ENCODE measurements at places on chromosomes 1 and 21.

DNA sequence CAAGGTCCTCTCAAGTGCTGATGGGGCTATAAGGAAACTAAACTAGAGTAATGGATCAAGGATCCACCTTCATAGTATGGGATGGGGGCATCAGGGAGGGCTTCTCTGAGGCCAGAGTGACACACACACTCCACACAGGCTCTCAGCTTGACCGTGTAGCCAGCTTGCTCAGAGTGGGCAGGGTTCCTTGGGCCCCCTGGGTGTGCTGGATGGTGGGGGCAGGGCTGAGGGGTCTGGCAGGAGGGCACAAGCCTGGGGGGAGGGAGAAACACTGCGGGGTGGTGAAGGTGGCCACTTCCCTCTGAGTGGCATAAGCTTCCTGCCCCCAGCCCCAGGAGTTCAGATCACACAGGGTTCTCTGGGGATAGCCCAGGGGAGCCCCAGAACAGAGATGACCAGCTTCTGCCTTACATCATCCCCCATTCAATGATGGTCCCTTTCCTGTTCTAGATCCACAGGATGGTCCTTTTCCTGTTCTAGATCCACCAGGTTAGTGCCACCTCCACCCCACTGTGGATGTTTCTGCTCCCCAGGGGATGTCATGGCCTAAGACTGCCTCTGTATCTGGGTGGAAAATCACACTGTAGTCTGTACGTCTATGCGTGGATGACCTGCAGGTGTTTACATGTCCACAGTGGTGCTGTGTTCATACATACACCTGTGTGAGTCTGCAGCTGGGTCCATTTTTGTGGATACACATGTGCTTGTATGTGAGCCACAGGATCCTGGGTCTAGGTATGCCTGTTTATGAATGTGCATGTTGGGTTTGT lies 525.0 kb downstream of the PTPRU start:
- DNase-seq = no peak

- DNase-seq = no peak
These were observed 21.1 kb downstream of the CD53 start for GRCh38 chr1:110893908-110894490.

- DNase-seq = no peak
These were observed 466.4 kb downstream of the NPHP4 start for GRCh38 chr1:5525597-5526384.

GRCh38 chr1:98323906-98324358 lies 337.6 kb upstream of the SNX7 start:
- DNase-seq = no peak

DNA sequence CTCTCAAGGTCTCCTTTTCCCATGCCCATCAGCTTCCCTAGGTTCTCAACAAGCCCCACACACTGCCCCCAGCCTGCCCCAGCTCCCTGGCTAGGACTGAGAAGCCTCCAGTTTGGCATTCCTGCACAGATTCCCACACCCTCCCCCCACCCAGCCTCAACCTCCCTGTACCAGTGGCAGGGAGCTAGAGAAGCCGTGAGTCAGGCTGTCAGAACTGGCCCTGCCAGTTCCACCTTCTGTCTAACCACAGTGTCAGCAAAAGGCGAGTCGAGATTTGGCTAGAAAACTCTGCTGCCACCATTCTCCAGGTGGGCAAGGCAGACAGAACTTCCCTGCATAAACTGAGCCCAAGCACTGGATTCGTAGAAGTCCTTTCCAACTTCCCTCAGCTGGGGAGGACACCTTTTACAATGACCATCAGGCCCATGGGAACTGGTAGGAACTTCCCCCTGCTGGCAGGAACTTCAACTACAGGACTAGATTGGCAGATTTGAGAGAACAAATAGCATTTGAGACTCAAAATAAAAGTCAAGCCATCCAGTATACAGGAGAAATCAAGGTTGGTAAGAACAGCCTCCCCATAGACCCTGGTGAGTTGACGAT lies 31.0 kb downstream of the TNNT2 start:
- DNase-seq = peak; percentile 28

DNA sequence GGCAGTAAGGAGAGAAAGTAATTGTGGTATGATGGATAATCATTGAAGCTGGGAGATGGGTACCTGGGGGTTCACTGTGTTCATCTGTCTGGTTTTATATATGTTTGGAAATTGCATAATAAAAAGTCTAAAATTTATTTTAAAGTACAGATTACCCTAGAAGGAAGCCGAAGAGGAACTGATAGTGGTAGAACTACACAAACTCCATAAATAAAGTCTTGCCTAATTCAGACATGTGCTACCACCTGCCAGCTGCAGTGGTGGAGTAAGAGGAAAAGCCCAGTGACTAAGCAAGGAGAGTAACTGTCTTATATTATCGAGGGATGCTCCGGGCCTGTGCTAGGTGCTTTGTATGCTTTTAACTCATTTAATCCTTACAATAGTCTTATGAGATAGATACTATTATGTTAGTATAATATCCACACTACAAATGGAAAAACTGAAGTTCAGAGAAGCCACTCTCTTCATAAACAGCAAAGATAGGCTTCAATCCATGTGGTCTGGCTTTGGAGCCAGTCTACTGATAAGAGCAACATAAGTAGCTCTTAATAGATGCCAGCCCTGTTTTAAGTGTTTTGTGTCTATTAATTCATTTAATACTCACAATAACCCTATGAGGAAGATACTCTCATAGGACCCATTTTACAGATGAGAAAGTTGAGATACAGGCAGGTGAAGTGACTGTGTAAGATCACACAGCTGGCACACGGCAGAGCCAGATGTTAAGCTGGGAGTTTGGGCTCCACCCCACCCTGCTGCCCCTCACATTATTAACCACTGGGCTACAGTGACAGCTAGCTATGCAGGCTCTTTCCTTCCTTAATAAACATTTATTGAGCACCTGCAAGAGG lies 56.8 kb upstream of the HNRNPU start:
- DNase-seq = peak; percentile 52

GRCh38 chr1:195981448-195982139 lies 626.6 kb downstream of the KCNT2 start:
- no peak for DNase-seq

- no peak for DNase-seq
These were observed 656.1 kb upstream of the ADGRL4 start for GRCh38 chr1:79662596-79662995.

DNA sequence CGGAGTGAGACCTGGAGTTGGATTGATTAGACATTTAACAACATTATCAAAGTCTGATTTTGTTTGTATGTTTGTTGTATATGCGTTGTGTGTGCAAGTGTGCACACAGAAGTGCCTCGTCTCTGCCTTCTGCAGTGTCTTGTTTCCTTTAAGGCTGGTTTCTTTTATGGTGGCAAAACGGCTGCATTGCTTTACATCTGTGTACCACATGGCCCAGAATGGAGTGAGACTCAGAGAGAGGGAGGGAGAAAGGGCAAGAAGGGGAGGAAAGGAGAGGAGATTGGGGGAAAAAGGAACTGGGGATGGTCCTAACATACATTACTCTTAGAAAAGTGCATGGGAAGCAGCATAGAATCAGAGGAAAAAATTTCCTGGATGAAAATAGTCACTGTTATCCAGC lies 99.7 kb upstream of the WLS start:
- DNase-seq = no peak

- DNase-seq = no peak
These were observed 282 bp upstream of the LYPLAL1 start for GRCh38 chr1:219173434-219173757.

- DNase-seq = no peak
These were observed 47.4 kb downstream of the SLC30A10 start for GRCh38 chr1:219880765-219881457.

- no peak for DNase-seq
These were observed 124.8 kb upstream of the LMO4 start for GRCh38 chr1:87203904-87204303.

- DNase-seq = no peak
These were observed 63.2 kb downstream of the WNT9A start for GRCh38 chr1:227884370-227885134.

DNA sequence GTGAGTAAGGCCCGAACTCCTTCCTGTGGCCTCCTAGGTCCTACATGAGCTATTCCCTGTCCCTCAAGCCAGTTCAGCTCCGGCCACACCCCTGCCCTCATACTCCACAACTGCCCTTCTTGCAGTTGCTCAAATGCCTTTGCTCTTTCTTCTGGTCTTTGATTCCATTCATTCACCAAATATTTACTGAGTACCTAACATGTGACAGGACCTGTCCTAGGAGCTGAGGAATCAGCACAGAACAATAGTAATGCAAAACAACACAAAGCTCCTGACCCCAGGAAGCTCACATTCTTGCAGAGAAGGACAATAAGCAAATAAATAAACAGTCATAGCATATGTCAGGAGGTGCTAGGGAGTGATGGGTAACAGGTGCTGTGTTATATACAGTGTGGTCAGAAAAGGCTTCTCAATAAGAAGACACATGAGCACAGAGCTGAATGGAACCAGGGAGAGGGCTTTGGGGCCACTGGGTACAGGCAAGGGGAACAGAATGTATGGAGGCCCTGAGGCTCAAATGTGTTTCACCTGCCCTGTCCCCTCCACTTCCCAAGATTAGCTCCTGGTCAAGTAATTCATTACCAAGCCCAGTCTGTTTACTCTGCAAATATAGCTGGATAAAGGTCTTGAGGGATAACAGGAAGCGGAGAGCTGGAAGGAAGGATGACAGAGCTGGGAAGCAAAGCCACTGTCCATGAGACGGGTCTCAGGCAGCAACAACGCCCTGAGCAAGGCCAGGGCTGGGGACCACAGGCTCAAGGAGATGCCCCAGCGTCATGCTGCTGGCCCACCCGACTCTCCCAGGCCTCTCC lies 145.1 kb downstream of the CSMD2 start:
- DNase-seq = no peak

DNA sequence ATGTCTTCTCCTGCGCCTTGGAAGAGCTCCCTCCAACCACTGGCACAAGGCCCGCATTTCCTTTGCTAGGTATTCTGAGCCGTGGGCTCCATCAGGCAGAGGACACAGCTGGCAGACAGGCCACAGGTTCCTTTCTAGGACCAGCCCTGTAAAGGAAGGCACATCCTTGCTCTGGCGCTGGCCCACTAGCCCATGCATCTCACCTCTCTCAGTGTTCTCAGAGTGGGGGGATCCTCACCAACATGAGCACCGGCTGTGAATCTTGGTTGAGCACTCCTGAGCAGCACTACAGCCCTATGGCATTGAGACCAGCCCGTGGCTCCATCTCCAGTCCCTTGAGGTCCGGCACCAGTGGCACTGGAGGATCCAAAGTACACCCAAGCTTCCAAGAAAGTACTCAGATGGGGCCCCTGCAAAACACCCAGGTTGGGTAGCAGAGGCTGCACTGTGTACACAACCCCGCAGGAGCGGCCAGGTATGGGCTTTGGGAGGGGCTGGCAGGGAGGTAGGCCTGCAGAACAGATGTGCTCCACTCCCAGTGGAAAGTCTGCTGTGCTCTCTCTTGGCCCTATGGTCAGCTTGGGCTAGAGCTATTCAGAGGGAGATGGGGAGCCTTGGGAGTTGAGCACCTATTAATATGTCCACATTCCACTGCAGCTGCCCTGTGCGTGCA lies 47.1 kb upstream of the PLPPR5 start:
- no peak for DNase-seq

DNA sequence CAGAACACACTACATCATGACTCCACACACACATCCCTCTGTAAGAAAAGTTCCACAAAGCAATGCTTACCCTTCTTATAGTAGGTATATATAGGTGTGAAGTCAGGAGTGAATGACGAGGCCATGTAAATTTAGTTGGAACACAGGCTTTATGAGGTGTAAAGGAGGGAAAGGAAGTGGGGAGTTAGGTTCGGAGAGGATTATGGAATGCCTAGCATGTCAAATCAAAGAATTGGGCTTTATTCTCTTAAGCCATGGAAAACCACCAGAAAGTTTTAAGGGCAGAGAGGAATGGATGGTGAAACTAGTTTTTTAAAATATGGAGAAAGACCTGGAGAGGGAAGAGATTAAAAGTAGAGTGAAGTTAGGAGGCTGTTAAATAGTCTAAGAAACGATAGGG lies 26.3 kb downstream of the TFAP2E start:
- DNase-seq = no peak

DNA sequence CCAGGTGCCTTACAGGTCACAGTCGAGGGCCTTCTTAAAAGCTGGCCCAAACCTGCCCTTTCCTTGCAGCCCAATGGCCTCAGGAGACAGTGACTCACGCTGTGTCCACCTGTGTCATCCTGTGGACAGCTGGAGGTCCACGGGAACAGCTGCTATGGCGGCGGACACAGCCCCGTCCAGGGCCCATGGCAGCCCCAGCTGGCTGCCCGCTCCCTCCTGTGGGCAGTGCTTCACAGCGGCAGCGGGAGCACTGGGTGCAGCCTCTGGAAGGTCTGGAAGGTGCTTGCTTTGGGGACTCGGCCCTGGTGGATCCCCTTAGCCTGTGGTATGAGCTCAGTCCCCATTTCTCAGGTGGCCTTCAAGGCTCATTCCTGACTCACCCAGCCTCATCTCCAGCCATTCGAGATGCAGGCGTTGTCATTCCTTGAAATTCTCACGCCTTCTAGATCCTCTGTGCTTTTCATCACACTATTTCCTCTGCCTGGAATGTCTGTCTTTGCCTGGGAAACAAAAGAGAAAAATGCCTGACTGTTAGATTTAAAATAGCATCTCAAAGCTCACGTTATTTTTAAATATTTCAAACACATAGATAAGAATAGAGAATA lies 86.8 kb downstream of the KIF26B start:
- no peak for DNase-seq

- no peak for DNase-seq
These were observed 4.1 kb downstream of the LRRIQ3 start for GRCh38 chr1:74193908-74194307.

GRCh38 chr1:246159279-246160227 lies 347.5 kb downstream of the SMYD3 start:
- no peak for DNase-seq

- DNase-seq = no peak
These were observed 90.5 kb downstream of the GDAP2 start for GRCh38 chr1:117838911-117839310.

- peak; percentile 86 for DNase-seq
These were observed at the start of gene AKR1A1 for GRCh38 chr1:45550401-45551351. Gene AKR1A1 (plus strand): TSS chr1:45550826. CDS start chr1:45561795, 10,969 bp downstream.

DNA sequence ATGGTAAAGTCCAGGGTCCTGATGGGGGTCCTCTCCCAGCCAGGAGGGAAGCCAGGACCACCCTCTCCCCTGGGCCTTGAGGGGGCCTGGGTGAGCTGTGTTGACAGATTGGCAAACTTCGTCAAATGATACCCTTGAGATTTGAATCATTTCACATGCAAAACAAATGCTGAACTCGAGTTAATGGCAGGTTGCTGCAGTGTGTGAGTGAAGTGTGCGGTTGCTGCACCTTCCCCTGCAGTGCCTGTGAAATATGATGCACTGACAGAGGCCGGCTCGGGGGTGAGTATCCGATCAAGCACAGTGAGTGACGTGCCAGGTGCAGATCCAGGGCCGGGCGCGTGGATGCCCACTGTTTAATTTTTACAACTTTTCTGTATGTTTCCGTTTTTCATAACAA lies 5.7 kb upstream of the KRTAP12-1 start:
- no peak for DNase-seq

- no peak for DNase-seq
These were observed 2.6 kb downstream of the PTAFR start for GRCh38 chr1:28173980-28174297.

DNA sequence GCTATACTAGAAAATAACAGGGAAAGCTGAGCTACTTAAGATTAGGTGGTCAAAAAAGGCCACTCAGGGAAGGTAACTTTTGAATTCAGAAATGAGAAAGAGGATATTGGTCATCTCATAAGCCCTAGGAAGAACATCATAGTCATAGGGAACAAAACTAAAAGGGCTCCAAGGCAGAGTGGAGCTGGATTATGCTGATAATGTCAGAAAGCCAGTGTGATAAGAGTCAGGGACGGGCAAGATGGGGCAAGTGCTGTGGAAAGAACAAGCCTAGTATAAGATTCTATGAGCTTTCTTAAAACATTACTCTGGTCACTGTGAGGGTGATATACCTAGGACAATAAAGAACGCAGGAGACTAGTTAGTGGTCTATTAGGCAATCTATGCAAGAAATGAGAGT lies 106.6 kb downstream of the DUSP10 start:
- DNase-seq = no peak

Measured in germinal center (tissue), 1 donor.